ENCODE measurements at places on chromosomes 4 and X.

DNA sequence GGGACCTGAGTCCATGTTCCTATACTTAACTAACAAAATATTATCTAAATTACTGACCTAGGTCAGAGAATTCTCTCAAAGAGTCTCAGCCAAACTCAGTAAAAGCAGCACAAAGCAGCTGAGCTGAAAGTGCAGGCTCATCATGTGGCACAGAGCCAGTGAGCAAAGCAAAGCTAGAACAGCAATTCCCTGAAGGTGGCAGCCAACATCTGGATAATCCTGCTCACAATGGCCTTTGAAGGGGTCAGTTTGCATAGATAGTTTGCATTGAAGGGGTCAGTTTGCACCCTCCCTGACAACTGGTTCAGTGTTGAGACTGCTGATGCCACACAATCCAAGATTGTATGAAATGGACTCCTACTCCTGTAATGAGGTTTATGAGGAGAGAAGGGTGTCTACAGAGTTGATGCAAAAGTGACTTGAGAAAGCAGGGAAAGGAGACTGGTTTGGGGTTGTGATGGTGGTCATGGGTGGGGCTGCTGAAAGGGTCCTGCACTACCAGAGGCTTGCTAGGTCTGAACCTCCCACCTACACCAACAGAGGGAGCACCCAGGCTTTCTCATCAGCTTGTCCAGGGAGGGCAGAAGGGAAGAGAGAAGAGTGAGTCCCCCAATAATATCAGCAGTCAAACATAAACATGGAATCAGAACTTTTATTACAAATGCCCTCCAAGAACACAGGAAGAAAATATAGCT lies 39.7 kb downstream of the TRIM61 start:
- no peak for DNase-seq

- peak; percentile 57 for DNase-seq
Observed at GRCh38 chr4:111475001-111475400, 670.3 kb upstream of the FAM241A start.

DNA sequence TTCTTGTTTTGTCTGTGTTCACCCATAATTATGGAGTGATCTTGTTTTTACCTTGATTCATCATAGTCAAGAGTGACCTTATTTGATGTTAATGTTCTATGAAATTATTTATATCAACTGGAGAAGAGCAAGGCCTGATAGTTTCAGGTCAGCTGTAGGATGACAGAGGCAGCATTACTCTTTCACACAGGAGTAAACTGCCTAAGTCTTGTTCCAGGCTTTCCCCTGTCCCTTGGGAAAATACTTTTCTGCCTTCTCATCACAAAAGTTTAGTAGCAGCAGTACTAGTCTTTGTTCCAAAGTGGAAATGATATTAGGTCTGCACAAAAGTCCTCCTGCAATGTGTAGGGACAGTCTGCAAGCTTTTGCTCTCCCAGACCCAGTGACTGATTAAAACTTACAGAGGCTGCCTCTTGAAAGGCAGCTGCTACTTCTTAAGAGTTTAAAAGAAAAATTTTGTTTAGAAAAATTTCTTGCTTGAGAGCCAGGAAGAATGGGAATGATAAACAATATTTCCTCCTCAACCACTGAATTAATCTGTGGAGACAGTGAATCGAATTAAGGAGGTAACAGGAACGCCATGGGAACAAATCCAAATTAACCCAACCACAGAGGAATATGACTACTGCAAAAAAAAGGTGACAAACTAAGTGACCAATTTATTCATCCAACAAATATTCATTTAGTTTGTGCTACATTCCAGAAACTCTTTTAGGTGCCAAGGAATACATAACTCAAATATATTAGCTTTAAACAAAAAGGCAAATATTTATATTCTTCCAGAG lies 991.4 kb upstream of the PABPC4L start:
- no peak for DNase-seq

DNA sequence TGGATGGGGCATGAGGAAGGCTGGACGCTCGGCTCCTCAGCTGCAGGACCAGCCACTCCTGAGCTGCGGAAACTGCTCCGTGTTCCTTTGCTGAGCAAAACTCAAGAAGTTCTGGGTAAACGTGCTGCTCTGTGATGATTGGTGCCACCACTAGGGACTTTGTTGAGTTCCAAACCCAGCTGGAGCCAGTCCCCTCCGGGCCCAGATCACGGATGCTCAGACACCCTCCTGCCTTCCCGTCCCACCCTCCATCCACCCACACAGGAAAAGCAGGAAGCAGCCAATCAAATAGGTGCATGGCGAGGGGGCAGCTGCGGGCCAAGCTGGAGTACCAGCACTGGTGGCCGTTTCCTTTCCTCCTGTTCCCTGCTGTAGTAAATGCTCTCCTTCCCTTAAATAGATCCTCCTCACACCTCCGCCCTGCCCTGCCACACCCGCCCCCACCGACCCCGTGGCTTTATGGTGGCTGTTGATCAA lies 68.0 kb downstream of the ADRA2C start:
- no peak for DNase-seq

DNA sequence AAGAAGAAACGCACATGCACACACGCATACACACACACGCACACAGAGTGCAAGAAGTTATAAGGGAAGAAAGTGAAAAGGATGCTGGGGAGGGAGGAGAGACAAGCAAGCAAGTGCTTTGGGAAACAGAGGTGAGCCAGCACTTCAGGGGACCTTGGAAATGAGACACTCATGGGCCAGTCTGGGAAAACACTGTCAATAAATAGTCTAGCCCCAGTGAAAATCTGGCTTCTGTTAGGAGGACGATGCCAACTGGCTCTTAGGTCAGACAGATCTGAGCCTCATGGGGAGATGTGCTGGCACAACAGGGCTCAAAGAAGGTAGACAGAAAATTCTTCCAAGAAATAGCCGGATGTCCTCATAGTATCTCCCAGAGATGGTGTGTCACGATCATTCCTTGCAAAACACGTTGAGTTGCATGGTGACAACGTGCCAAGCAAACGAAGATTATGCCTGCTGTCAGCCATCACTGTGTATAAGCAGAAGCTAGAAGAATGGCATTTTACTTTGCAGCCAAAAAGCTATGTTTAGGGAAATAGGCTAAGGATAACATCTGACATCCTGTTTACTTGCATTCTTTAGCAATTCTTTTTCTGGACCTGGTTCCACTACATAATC lies 557 bp upstream of the ARHGEF6 start:
- no peak for DNase-seq

GRCh38 chr4:140710908-140711622 lies 45.1 kb downstream of the TBC1D9 start:
- DNase-seq, result no peak

- no peak for DNase-seq
Observed at GRCh38 chr4:17502756-17503155, 9.1 kb downstream of the QDPR start.

DNA sequence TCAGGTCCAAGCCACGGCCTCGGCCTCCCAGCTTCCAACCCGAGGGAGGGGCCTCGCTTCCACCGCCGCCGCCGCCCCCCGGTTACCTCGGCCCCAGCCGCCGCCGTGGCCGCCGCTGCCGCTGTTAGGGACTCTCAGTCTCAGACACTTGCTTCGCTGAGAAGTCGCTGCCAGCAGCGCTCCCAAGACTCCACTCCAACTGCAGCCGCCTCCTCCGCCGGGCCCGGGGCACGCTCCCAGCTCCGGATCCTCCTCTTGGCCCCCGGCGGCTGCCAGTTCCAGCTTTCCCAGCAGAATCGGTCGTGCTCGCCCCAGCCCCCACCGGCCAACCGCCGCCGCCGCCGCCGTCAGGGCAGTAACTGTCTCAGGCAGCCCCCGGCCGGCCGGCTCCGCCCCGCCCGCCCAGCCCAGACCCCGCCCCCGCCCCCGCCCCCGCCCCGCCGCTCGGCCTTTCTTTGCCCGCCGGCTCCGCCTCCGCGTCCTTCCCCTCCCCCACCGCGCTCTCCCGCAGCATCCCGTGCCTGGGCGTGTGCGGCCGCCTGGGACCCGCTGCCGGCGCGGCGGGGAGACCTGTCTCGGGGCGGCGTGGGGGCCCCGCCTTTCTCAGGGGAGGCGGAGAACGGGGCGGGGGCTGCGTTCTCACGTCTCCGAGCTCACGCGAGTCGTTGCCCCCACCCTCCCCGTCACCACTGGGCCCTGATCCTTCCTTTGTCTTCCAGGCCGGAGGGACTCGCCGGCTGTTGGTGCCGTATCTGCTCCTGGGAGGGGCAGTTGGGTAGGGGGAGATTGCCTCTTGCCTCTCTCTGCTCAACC lies at the start of gene ANKRD50:
ANKRD50 (minus strand) TSS at position 361 of the 813 bp plus-strand sequence. CDS start 2,221 bp downstream, outside the sequence.
- DNase-seq, result peak; percentile 73

DNA sequence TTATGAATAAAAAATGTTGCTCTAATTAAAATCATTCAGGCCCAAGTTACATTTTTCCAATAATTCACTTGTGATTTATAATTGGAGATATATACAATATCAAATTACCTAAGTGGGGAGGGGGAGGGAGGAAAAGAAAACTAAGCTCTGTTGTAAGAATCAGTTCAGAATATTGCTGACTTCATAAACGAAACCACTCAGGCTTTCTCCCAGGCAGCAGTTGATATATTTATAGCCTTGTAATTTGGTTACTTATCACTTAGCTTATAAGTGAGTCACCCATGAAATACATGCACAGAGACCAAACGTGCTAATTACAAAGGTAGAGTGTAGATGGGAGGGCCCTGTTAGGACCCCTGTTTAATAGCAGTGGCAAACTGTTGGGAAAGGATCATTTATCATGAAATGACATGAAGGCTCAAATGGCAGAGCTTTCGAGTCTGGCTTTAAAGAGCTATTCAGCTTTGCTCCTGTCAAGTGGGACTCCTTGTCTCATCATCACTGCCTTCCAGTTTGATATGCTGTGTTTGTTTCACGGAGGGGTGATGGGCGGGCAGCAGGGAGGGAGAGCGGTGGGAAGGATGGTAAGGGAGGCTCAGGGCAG lies 105.6 kb upstream of the PGRMC2 start:
- no peak for DNase-seq

- DNase-seq, result no peak
Observed at GRCh38 chrX:130771230-130771629, 131.8 kb downstream of the ENOX2 start.

- DNase-seq, result no peak
Observed at GRCh38 chr4:74674750-74675149, 119.6 kb downstream of the BTC start.

GRCh38 chr4:7197910-7198309 lies 5.6 kb downstream of the SORCS2 start:
- DNase-seq, result no peak

DNA sequence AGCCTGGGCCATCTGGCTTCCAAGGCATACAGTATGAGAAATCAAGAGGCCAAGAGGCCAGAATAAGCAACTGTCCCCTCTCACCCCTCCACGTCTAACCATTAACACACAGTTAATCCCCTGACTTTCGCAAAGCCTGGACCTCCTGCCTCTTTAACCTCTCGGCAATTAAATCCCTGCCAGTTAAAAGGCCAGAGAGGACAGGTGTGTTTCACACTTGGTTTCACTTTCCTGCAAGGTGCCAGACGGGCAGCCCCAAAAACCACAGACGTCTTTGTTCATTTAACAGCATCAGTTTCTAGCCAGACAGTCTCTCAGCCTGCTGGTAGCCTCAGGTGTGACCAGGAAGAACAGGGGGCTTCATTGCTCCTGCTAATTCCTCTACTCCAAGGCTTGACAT lies 91.1 kb upstream of the KIT start:
- no peak for DNase-seq

GRCh38 chrX:447052-447451 lies 60.3 kb upstream of the PPP2R3B start:
- DNase-seq, result no peak

- DNase-seq, result no peak
Observed at GRCh38 chr4:65467068-65467680, 203.1 kb downstream of the EPHA5 start.

GRCh38 chr4:183073838-183074145 lies 25.3 kb upstream of the WWC2 start:
- DNase-seq, result no peak

DNA sequence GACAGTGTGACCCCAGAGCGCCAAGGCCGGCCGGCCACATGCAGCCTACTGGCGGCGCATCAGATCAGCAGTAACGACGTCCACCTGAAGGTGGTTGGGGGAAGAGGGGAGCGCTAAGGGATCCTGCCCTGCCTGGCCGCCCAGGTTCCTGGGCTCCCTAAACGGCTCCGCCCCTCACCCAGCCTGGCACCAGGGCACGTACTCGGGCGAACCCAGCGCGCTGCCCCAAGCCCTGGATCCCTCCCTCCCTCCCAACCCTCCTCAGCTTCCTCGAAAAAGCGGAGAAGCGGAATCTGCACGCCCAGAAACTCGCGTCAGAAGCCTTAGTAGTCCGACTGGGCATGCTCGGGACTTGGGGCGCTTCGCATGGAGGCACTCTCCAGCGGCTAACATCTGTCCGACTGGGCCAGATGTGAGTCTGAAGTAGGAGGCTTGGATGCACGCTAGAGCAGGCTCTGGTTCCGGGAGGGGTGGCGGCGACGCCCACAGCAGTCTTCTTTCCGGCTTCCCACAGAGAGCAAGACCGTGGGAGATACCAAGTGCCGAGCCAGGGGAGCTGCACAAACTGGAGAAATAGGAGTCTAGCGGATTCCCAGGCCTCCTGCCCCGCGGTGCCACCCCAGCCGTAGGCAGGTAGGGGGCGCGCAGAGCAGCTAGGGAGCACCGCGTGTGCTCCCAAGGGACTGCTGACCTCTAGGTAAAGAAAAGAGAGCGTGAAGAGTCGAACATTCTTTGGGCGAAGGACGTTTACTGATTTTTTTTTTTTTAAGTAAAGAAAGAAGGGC lies 114.3 kb upstream of the TEX13C start:
- DNase-seq, result no peak

All from iPS DF 6.9 (cell line).